ENCODE measurements at places on chromosomes 11 and 22.

DNA sequence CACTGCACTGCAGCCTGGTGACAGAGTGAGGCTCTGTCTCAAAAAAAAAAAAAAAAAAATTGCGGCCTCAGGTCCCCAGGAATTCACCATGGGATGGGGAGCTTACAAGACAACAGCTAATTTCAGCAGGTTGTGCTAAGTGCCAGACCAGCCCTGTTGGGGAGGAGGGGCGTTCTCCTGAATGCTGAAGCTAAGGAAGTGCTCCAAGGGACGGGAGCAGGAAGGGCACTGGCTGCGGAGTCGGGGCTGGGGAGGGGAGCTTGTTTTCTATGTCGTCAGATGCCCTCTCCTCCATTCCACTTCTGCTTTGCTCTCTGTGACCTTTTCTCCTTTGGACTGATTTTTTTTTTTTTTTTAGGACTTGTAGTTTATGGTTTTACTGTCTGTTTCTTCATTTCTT, 4.5 kb downstream of the ADAMTS15 start:
- no peak for DNase-seq

DNA sequence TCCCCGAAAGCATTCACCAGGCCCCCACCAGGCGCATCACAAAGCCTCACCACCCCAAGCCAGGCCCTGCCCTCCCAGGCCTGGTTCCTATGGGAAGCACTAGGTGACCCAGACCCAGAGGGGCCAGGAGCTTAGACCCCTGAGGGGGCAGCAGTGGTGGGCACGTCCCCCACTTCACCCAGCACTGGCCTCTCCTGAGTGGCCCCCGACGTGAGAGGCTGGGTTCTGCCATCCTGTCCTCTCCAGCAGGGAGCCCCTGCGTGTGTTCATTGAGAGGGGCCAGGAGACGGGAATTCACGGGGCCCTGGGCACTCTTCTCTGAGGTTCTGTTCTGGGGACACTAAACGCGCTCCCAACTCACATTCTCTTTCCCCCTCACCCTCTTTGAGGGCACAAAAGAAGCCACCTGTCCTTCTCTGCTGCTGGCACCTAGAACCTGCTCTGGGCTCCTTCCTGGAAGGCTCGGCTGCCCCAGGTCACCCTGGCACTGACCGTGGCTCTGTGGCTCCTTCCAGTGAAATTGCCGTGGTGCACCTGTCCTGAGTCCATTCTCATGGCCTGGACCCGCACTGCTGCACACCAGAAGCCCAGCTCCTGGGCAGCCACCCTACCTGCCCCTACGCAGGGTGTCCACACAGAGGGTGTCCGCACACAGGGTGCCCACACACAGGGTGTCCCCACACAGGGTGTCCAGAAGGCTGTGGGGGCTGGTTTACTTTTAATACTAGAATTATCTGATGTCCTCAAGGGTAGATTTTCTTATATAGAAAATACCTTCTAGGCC, 12.2 kb downstream of the PTDSS2 start:
- no peak for DNase-seq

- DNase-seq: no peak
These were observed 499.9 kb downstream of the NTM start for GRCh38 chr11:131870305-131870704.

- no peak for DNase-seq
These were observed 25.5 kb upstream of the TIMP3 start for GRCh38 chr22:32775957-32776356.

- DNase-seq: no peak
These were observed 9.8 kb downstream of the PACSIN2 start for GRCh38 chr22:43005106-43005505.

DNA sequence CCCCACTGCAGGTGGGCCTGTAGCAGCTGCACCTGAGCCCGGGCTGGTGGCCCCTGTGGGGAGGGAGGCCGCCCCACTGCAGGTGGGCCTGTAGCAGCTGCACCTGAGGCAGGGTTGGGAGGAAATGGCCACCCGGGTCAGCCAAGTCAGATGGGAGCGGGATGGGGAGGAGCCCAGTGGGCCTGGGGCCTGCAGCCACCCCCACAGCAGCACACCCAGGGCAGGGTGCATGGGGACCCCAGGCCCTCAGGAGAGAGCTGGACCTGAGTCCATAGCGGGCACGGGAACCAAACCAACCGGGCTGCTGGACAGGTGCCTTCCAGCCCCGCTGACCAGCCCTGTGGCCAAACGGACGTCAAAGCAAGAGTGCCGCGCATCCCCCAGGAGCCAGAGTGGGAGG, 61.7 kb downstream of the BRD1 start:
- no peak for DNase-seq

DNA sequence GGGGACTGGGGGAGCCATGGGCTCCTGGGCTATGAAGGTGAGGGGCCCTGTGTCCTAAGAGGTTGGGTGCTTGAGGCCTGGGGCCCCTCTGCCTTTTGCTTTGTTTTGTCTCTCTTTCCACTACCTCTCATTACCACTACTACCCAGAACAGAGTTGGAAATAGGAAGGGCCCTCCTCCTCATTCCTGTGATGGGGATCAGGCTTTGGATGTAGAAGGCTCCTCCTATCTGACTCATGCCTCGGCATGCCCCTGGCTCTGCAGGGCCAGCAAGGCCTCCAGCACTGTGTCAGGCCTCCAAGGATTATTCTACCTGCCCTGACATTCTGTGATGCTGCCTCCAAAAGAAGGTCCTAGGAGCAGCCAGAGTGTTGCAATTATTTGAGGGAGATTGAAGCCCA, 766 bp downstream of the IZUMO1R start:
- DNase-seq: no peak

GRCh38 chr11:75031771-75032549, 43.2 kb downstream of the NEU3 start:
- peak; percentile 28 for DNase-seq

- no peak for DNase-seq
These were observed 7.3 kb downstream of the RHOG start for GRCh38 chr11:3833449-3833848.

- DNase-seq: no peak
These were observed 60.3 kb downstream of the MTMR2 start for GRCh38 chr11:95863486-95864140.

GRCh38 chr11:117808784-117809183, 11.8 kb upstream of the DSCAML1 start:
- DNase-seq: no peak

DNA sequence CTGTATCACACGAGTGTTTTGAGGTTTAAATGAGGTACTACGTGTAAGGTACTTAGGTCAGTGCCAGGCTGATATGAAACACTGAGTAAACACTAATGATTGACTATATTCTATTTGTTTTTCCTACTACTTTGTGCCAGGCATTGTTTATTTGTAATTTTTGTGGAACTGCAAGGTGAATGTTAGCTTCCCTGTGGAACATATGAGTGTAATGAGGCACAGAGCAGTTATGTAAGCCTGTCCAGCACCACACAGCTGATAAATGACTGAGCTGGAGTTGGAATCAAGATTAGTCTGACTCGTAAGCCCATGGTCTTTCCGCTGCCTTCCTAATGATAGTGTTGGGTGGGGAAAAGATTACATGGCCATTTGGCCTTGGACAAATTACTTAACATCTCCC, 5.9 kb downstream of the SLC37A2 start:
- DNase-seq: no peak

GRCh38 chr11:130528298-130529261, 80.1 kb downstream of the ADAMTS15 start:
- DNase-seq: no peak

DNA sequence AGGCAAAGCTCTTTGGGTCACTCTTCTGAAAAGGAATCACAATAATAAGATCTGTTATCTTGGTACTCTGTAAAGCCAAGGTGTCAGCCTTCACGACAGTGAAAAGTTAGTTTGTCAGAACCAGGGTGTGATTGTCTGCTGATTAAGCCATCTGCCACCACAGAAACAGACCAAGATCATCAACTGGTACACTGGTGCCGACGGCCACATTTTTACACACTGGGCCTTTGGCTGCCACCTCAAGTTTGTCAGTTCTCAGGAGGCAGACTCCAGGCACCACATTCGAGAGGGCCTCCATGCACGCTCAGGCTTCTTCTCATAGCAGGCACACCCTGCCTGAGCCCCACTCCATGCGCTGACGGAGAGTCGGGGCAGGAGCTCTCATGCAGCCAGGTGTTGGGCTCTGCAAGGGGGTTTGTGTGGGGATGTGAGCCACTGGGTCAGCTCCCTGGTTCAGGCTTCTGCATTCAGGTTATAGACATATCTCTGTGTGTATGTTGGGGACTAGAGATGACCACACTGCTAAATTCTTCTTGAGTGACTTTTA, 66.2 kb downstream of the KCNJ1 start:
- DNase-seq: no peak

- no peak for DNase-seq
These were observed 37.1 kb downstream of the SIK2 start for GRCh38 chr11:111639226-111639925.

DNA sequence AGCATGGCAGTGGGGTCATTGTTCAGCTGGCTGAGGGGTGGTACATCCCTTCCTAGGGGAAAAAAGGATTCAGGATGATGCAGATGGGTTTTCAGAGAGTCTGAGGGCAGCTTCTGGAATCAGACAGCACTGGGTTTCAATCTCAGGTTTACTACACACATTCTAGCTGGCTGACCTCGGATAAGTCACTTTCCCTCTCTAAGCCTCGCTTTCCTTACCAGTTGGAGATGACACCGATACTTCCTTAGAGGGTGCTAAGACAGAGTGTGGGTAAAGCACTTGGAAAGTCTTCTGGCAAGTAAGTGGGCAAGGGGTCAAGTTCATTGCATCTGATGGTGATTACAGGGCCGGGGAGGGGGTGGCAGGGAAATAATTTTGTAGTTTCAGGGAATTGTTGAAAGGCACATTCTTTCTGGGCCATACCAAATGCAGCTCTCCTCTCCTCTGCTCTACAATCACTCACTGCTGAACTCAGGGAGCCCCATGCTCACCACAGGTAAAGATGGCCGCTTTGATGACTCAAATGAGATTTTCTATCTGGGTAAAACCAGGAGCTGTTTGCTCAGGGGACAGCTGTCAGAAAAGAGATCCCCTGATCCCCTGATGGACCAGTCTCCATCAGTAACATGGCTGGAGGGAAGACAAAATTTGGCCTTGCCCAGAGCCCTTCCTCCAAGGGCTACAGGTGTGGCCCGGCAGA, 6.5 kb upstream of the MIAT start:
- DNase-seq: no peak

DNA sequence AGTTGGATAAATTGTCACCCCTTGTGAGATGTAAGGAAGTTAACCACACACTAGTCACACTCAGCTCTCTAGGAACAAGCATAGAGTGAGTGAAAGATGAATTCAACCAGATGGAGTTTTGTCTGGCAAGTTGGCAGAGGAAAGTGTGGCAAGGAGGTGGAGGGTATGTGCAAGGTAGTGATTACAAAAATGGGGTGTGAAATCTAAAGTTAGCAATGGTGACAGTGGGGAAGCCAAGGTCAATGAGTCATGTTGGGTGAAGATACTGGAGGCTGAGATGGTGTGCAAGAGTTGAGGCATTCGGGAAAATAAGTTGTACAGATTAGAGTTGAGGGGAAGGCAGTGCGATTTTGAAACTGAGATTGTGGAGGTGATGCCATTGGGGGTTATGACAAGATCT, 33.7 kb downstream of the MRGPRX2 start:
- no peak for DNase-seq

DNA sequence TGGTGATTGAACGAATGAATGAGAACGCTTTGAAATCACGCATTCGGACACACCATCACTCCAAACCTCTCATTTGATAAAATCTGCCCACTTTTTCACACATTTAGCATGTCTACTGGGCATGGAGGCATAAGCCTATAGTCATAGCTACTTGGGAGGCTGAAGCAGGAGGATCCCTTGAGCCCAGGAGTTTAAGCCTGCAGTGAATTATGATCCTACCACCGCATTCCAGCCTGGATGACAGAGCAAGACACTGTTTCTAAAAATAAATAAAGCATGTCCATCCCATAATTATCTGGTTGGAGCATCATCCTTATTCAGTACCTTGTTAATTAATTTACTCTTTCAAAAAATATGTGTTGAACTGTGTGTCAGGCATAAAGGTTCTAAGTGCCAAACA, 3.3 kb upstream of the PICALM start:
- no peak for DNase-seq

DNA sequence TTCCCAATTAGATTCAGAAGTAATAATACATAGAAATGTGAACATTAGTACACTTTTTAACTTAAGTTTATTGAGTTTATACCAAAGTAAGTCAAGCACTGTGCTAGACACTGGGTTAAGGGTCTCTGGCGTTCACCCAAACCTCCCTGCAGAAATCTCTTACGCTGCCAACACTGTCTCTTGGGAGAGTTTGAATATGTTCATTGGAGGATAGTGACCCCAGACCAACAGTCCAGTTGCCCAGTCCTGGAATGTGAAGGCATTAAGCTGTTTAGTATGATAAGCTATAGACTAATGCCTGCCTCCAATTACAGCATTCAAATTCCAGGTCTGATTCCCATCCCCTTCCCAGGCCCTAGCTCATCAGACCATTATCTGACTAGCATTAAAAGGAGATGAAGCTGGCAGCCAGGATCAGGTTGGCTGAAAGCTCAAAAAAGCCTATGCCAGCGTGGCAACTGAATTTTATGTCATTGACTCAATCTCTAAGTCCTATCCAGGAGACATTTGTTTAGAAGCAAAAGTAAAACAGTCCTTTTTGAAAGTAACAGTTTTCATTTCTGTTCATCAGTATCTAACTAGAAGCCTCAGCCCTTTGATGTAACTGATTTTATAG, 77.8 kb downstream of the SFI1 start:
- DNase-seq: no peak

- no peak for DNase-seq
These were observed 260.9 kb downstream of the KIRREL3 start for GRCh38 chr11:126739499-126740145.

GRCh38 chr22:47443836-47444745, 681.6 kb downstream of the TBC1D22A start:
- DNase-seq: no peak

DNA sequence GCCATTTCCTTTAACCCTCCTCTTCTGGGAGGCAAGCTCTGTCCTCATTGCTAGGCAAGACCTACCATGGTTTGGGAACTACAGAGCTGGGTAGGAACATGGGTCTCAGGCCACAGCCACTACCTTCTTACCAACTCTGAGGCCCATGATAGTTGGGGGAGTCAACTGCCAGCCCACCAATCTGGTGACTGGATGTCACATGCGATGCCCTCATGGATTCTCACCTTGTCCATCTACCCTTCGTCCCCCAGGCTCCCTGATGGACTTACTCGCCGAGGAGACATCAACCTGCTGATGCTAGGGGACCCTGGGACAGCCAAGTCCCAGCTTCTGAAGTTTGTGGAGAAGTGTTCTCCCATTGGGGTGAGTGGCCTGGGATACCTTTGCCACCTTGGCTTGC, 13.7 kb downstream of the MCM5 start:
- DNase-seq: no peak

DNA sequence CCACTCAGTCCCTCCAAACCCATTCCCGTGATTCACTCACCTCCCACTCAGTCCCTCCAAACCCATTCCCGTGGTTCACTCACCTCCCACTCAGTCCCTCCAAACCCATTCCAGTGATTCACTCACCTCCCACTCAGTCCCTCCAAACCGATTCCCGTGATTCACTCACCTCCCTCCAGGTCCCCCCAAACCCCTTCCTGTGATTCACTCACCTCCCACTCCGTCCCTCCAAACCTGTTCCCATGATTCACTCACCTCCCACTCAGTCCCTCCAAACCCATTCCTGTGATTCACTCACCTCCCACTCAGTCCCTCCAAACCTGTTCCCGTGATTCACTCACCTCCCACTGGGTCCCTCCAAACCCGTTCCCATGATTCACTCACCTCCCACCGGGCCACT, 639.6 kb downstream of the BRD1 start:
- no peak for DNase-seq

GRCh38 chr11:17432002-17432401, 43.5 kb upstream of the KCNJ11 start:
- no peak for DNase-seq
